Activated gamma-delta T cell treated with Interleukin-2 at 50 U/mL for 16 hours (primary cell): ENCODE measurements at places on chromosomes 5 and 9.
A peak's percentile ranks its signal among the peaks of the same experiment; 100 is the strongest.

- DNase-seq: no peak
Observed at GRCh38 chr9:127506117-127506813, 55.0 kb downstream of the LRSAM1 start.

- no peak for DNase-seq
Observed at GRCh38 chr5:157865781-157866180, 6.8 kb upstream of the CLINT1 start.

DNA sequence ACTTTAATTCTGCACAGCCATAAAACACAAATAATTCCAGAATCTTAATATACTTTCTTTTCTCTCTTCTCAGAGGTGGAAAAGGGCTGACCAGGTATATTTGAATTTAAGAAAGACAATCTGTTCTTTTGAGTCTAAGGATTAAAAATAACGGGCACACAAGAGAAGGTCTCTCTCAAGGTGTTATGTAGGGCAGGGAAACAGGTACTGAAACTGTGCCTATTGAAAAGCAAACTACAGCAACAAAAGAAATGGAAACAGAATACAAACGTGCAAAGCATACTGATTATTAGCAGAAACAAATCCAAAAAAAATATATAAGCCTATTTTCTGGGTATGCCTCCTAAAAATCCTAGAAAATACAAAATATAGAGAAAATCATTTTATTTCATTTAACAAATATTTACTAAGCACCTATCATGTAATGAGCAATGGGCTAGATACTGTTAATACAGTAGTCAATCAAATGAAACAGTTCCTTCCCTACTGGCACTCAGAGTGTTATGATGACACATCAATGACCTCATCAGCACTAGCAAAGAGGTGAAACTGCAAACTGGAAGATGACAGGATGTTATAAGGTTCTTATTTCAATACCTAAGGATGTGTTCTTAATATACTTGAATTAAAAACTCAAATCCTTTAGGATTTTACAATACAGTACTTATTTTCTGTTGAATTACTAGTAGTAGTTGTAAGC is 87.7 kb downstream of the AUH start:
- DNase-seq: no peak

- no peak for DNase-seq
Observed at GRCh38 chr9:4553951-4554381, 63.7 kb downstream of the SLC1A1 start.

DNA sequence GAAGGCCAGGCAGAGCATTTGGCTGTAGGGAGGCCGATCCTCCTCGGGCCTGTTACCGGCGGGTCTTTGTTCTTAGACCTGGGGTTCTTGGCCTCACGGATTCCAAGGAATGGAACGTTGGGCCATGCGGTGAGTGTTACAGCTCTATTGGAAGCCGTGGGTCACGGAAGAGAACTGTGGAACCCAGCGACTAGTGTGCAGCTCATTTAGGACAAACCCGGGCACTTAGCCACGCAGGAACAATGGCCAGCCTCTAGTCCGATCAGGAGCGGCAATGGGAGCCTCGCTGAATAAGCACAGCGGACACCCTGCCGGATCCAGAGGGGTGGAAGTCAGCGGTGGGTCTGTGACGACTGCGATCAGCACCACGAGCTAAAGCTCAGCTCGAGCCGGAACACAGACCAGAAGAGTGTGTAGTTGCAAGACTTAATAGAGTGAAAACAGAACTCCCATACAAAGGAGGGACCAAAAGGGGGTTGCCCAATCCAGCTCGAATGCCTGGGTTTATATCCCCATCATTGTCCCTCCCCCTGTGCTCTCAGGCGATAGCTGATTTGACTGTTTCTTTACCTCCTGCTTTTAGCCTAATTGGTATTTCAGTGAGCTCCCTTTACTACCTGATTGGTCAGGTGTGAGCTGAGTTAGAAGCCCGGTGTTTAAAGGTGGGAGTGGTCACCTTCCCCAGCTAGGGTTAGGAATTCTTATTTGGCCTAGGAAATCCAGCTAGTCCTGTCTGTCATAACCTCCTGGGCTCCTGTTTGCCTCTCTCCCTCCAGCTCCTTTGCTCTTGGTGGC is 53.7 kb upstream of the RPL26L1 start:
- DNase-seq: no peak

GRCh38 chr9:124284940-124285441 is 27.2 kb downstream of the NEK6 start:
- DNase-seq: no peak

GRCh38 chr5:124873713-124874112 is 127.3 kb upstream of the ZNF608 start:
- no peak for DNase-seq

- DNase-seq: no peak
Observed at GRCh38 chr5:98489021-98489420, 284.4 kb upstream of the RGMB start.

DNA sequence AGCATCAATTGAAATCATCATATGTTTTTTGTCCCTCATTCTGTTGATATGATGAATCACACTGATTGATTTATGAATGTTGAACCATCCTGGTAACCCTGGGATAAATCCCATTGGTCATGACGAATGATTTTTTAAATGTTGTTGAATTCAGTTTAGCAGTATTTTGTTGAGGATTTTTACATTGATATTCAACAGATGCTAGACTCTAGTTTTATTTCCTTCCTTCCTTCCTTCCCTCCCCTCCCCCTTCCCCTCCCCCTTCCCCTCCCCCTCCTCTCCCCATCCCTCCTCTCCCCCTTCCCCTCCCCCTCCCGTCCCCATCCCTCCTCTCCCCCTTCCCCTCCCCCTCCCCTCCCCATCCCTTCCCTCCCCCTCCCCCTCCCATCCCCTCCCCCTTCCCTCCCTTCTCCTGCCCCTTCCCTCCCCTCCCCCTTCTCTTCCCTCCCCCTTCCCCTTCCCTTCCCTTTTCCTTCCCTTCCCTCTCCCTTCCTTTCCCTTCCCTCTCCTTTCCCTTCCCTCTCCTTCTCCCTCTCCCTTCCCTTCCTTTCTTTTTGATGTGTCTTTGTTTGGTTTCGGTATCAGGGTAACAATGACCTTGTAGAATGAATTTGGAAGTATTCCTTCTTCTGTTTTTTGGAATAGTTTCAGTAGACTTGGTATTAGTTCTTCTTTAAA is 142.8 kb downstream of the AP3B1 start:
- DNase-seq: no peak

DNA sequence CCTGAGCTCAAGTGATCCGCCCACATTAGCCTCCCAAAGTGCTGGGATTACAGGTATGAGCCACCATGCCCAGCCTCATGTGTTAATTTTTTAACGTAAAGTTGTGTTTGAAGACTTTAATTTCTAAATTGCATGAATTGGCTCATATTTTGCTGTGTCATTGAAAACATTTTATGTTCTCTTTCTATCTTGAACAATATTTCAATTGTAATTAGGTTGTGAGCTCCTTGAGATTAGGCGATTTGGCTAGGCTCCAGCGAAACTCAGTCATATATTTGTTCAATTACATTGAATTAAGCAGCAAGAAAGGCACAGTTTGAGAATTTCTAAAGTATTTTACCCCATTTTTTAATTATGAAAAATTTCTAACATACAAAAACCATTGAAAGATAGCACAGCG is 34.0 kb downstream of the GAPVD1 start:
- no peak for DNase-seq

DNA sequence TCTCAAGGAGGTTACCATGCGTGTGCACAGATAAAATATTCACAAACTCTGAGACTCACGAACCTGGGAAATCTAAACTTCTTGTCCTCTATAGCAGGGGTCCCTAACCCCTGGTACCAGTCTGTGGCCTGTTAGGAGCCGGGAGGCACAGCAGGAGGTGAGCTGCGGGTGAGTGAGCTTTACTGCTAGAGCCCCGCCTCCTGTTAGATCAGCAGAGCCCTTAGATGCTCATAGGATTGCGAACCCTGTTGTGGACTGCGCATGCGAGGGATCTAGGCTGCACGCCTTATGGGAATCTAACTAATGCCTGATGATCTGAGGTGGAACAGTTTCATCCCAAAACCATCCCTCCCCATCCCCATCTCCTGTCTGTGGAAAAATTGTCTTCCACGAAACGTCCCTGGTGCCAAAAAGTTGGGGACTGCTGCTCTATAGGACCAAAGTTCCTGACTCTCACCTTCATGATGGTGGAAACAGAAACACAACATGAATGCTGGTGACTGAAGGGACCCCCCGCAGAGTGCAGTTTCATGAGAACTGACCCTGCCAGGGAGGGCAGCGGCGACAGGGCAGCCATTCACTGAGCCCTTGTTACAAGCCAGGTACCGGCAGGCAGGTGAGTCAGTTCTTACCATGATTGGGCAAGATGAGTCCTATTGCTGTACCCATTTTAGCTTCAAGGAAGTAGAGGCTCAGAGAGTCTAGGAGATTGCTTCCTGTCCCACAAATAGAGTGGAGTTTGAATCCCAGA is 181.9 kb downstream of the RGS3 start:
- DNase-seq: no peak

- peak; percentile 27 for DNase-seq
Observed at GRCh38 chr9:136546697-136547501, 1.1 kb upstream of the NOTCH1 start.

DNA sequence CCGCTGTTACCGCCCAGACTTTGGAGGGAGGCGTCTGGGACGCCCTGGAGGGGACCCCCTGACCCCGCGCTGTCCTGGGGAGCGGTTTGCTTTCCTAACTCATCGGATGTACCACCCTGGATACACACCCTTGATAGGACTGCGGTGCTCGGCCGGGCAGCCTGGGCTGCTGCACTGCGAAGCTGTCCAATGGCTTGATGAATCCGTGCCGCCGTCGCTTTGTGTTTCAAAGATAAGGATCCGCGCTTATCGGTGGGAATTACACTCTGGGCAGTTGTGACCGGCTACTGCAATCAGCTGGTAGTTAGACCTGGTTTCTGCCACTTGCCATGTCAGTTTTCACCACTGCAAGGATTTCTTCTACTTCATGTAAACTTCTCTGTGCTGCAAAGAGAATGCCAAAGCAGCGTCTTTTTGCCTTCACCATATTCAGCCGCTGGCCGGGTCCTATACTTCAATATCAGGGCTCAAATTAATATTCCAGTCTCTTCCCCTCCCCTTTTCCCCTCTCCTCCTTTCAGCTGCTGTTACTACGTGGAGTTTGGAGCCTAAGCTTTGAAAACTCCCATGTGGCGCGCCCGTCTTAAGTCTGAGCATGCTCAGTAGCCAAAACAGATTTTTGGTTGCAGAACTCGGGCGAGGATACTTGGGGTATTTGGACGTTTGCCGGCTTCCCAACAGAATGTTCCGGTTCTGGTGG is 727 bp downstream of the SMAD5 start:
- DNase-seq: peak; percentile 8

DNA sequence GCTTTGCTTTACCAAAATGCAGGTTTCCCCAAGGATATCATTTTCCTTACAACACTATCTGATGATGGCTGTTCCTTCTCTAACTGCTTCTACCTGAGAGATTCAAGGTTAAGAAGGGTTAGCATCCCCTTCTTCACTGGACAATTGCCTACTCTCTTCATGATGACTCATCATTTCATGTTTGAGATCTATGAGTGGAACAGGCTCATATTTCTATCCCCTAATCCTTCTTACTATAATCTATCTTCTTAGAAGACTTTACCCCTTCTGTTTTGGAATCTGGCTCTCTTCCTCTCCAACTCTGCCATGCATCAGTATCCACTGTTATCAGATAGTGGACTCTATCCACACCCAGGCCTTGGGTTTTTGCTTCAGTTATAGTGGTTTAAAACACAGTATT is 54.3 kb downstream of the NR3C1 start:
- DNase-seq: no peak

DNA sequence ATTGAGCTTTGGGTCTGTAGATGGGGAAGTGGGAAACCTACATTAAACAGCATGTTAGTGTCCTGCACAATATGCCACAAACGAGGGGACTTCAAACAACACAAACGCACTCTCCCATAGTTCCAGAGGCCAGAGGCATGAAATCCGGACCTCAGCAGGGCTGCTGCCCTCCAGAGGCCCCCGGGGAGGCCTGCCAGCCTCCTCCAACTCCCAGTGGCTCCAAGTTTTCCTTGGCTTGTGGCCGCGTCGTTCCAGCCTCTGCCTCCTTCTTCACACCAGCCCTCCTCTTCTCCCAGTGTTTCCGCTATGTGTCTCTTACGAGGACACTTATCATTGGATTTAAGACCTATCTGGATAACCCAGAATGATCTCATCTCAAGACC is 13.3 kb upstream of the COL5A1 start:
- DNase-seq: no peak

DNA sequence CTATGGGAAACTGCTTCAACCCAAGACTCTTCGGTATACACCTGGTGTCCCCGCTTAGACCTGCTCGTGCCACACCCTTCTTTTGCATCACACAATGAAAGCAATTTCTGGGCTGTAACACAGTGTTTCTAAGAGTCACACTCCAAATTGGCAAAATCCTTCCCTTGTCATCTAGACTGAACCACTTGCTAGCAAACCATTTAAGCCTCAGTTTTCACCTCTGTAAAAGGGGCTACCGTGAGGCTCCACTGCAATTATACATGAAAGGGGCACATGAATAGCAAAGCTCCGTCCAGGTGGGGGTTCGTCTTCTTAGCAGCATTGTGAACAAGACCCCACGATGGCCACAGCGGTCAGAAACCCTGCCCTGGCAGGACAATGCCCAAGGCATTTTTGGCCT is 166.8 kb downstream of the PAX5 start:
- DNase-seq: no peak

GRCh38 chr9:281741-282645 is 67.3 kb downstream of the DOCK8 start:
- no peak for DNase-seq

GRCh38 chr5:112201141-112201540 is 217.9 kb downstream of the EPB41L4A start:
- no peak for DNase-seq

DNA sequence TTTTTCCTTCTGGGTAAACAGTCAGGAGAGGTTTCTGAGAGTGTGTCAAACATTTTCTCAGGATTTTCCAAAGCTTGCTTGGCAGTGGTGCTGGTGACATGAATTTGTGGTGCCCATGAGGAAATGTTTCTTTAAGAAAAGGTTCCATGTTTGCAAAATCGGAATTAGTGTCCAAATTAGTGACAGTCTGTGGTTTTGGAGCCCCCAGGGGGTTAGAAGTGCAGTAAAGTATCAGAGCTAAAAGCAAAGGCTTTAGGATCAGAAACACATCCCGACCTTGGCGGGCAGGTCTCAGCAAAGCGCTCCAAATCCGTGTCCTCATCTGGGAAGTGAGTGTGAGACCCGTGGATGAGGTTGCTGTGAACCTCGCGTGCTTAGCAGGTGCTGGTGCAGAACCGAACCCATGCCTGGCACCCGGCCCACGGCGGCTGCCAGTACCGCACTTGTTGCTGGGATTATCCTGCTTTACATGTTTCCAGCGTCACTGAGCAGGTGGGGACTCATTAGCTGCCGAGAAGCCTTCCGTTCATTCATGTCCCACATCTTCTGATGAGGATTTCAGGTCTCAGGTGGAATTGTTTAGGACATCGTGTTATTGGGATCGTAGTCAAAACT is 70.8 kb upstream of the COL5A1 start:
- no peak for DNase-seq

GRCh38 chr5:132680780-132681475 is 7.1 kb downstream of the IL4 start:
- DNase-seq: no peak
